ENCODE measurements at places on chromosomes 1 and 21. TPM values are rescaled to one million over a fixed set of nuclear protein-coding genes. Genes with fewer than 3 reads are reported as not detected.

The SPRR2F gene
- not detected for total RNA-seq

The HAPLN2 gene
- 1.3 TPM for total RNA-seq

The CFHR3 gene
- total RNA-seq = not detected

DNA sequence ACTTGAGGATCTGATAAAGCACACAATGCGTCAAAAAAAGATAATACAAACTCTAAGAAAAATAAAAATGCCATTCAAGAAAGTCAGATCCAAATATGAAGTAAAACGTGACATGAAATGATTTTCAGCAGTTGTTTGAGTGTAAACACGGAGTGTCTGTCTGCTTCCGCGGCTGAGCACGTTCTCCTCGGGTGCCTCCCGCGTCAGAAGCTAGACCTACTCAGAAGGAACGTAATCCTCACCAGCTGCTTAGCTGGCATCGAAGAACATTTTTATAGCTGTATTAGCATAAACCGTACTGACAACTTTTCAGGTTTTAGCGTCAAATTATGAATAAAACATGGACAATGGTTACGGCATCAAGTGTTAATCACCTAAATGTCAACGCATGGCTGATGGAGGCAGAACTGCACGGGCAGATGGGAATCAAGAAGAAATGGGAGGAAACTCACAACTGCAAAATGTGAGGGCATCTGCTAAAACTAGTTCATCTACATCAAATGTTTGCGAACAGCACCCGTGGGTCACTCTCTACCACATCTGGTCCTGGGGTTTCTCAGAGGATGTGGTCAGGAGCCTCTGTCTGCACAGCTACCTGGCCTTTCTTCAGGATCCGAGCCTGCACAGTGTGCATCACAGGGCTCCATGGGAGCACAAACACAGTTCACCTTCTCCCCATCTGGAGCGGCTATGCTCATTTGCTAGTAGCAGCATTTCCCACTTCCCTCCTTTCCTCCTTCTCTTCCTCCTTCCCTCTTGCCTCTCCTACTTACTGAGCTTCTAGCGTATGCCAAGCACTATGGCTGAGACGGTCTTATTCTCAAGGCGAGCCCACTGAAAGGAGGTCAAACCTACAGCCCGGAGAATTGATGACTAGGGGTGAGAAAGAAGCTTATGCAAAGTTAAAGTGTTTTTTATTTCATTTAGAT, 40.0 kb downstream of the RCAN1 start:
- DNase-seq = no peak

- peak; percentile 42 for DNase-seq
Measured at GRCh38 chr1:33137800-33138199, 44.0 kb downstream of the TRIM62 start.

- DNase-seq = no peak
Measured at GRCh38 chr1:224558904-224559303, 57.2 kb upstream of the CNIH3 start.

DNA sequence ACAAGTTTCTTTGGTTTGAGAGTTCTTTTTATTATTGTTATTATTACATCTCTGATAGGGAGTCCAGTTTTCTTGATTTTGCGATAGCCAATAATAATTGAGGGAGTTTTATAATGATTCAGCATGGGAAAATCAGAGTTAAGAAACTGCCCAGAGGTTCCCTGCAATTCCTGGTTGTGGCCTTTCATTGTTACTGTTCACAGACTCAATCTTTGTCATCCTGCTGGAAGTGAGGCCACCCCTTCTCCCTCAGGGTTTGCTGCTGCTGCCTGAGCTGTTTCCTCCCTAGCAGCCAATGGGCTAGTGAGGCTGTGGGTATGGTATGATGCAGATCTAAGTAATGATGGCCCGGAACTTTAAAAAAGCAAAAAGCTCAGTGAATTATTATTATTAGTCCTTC, 50.2 kb upstream of the TACSTD2 start:
- DNase-seq = no peak

GRCh38 chr1:35863881-35864625, 19.0 kb upstream of the AGO1 start:
- no peak for DNase-seq

GRCh38 chr1:164440232-164440631, 118.8 kb upstream of the PBX1 start:
- no peak for DNase-seq

DNA sequence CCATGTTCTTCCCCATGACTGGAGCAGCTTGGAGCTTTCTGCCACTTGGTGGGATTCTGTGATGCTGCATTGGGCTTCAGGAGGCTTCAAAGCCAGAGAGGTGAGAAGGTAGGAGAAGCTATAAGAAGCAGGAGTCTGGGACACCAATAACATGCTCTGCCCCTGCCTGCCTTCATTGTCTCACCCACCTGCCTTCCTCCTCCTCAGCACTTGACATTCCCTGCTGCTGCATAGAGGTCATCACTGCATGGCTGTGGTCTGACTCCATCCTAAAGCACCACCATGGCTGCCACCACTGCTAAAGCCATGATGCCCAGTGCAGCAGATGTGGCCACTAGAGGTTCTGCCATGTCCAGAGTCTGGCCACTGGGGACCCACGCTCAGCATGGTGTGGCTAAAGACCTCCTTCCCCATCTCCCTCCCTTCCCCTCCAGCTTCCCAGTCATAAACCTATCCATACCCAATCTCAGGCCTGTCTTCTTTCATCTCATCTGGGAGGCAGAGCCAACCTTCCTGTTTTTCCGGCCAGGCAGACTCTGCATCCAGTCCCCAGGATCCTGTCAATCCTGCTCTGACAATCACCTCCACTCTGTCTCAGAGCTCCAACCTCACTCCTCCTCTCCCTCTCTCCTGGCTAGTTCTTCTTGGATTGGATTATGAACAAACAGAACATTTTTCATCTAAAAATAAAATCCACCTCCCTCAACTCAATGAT, 285.1 kb upstream of the POU3F1 start:
- no peak for DNase-seq

DNA sequence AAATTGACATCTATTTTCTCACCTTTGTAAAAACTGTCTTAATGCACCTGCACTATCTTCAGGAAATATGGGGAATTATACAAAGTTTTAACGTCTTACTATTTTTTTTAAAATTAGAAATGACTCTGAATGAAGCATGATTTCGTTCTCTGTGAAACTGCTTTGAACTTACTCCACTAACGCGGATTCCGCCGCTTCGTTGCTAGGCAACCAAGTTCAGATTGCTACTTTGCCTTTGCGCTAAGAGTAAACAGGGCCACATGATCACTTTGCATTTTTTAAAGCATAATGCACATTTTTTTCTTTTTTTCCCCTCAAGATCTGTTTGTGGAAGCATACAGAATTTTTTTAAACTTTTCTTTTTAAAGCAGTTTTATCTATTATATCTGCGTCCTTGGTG, 690.5 kb downstream of the BRINP3 start:
- DNase-seq = no peak

DNA sequence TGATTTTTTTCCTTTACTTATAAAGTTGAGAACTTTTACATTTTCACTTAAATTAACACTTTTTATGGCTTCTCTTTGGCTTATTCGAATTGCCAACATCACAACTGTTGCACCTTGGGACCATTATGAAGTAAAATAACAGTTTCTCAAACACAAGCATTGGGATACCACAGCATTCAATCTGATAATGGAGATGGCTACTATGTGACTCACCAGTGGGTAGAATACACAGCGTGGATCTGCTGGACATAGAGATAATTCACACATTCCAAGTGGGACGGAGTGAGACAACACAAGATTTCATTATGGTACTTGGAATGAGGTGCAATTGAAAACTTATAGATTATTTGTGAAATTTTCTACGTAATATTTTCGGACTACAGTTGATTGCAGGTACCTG, 68.0 kb downstream of the ADAMTS1 start:
- DNase-seq = no peak
